NCI-H1417 treated with DMSO at 0.1 percent for 48 hours (cell line): ENCODE measurements at places on chromosomes 7 and 10.

- peak; percentile 4 for DNase-seq
These were observed 34.6 kb upstream of the SLC35G1 start for GRCh38 chr10:93859049-93859655.

DNA sequence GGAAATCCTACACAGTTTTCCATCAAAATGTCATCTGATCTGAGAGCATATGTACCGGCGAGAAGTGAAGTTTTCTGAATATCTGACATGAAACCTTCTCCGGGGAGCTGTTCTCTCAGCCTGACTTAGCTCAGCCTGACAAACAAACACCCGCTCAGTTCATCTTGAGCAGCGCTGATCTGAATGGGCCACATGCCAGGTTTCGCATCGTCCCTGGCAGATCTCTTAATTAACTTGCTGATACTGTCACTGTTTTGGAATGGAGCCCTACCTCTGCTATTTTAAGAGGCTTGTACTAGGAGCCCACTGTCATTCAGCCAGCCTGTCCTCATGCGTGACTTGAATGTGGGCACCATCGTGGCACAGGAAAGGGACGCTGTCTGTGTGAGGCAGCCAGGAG lies 109.2 kb downstream of the STRA8 start:
- no peak for DNase-seq

DNA sequence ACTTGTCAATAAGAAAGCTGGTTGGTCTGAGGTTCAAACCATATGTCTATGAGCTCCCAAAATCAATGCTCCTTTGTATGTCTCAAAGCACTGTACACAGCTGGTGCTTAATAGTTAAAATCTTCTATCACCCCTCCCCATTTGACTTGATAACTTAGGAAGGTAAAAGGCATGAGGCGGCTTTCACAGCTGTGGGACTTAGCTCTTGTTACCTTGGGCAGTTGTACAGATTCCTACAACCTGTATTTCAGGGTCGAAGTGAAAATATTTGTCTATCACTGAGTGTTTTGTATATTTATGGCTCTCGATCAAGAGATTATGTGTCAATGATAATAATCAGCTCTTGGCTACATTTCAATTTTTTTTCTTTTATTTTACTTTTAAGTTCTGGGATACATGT lies 992 bp upstream of the KIFBP start:
- DNase-seq = no peak

DNA sequence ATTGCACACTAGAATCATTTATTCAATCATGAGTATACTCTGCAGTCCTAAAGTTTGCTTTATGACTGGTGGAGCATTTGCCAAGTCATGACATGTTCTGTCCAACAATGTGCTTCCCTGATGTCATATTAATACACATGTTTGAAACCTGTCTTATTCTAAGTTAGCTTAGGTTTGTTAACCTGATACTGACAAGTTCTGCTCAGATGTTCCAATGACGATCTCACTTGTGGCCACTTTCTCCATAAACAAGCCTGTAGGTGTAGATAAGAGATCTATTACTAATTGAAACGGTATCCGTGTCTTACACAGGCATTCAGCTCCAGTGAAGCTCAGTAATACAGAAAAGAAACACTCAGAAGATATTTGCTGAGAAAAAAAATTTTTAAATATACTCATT lies 64.9 kb downstream of the GPR37 start:
- no peak for DNase-seq

DNA sequence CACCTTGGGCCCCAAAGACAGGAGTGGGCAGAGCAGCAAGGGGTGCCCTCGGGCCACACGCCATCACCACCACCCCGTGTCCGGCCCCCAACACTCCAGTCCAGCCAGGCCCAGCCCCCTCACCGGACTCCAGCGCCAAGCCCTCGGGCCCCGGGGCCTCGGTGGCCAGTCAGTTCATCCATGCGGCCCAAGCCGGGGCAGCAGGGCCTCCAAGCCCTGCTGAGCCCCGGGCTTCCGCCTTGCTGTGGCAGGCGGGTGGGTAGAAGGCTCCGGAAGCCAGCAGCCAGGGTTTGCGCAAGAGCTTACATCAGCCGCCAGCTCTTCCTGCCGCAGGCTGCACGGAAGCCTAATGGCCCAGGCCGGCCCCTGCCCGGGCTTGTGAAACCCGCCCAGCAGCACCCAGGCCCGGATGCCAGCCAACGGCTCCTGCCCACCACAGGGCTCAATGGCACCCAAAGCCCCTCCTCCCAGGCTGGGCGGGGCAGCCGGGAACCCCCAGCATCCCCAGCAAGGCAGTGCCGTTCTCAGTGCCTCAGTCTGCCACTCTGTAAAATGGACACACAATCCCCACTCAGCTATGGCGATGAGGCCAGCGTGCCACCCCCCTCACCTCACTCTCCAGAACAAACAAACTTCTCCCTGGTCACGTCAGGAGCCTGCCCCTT lies 26.5 kb downstream of the TNRC18 start:
- DNase-seq = no peak

DNA sequence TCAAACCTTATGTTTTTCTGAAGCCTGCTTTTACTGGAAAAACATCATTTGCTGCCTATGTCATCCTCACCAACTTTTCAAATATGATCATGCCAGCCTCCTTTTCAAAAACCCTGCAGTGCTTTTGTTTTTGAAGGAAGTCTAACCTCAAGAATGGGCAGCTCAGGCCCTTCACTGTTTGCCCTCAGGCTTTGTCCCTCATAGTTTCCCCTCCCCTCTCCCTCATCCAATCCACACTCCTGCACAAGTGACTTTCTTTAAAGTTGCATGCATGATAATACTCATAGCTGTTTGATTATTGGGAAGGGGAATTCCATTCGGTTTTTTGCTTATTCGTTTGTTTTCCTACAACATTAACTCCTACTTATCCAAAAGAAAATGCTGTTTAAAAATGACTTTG lies 219.4 kb downstream of the SEMA3E start:
- DNase-seq = no peak

DNA sequence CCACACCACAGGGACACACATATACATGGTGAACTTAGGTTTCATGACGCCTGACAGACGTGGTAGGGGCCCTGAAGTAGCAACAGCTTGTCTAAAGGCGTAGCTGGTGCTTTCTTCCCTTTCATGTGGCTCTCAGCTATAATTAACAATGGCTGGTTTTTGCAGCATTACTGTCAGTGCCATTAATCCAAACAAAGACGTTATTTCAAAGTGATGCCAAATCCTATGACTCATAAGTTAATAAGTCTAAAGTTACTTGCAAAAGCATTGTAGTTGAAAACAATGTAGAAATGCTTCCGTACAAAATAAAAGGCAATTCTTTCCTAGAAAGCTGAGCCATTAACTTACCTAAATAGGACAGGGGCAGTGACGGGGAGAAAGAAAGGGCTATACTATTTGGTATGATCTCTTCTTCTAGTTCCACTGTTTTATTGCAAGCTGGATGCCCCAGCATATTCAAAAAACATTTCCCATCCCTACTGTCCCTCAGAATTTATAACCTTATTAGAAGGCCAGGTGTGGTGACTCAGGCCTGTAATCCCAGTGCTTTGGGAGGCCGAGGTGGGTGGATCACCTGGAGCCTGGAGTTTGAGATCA lies 105.4 kb downstream of the ODAD2 start:
- no peak for DNase-seq

DNA sequence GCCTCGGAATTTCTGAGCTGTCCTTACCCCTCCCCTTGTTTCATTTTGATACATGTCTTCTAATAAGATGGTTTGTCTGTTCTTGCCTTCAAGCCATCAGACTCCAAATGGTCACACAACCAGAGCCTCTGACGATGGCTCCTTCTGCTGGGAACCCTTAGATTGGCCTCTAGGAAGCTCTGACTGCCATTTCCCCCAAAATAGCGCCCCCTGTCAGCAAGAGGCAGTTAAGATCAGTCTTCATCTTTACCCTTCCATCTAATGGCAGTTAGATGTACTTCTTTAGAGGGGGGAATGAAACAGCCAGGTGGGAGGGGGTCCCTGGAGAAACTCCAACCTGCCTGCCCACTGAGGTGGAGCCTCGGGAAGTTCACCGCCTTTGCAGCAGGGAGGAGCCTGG lies 85.8 kb upstream of the GPR22 start:
- DNase-seq = no peak

GRCh38 chr10:57706576-57707299 lies 561.0 kb downstream of the IPMK start:
- DNase-seq = no peak
